ENCODE measurements at places on chromosomes 3 and 15.

DNA sequence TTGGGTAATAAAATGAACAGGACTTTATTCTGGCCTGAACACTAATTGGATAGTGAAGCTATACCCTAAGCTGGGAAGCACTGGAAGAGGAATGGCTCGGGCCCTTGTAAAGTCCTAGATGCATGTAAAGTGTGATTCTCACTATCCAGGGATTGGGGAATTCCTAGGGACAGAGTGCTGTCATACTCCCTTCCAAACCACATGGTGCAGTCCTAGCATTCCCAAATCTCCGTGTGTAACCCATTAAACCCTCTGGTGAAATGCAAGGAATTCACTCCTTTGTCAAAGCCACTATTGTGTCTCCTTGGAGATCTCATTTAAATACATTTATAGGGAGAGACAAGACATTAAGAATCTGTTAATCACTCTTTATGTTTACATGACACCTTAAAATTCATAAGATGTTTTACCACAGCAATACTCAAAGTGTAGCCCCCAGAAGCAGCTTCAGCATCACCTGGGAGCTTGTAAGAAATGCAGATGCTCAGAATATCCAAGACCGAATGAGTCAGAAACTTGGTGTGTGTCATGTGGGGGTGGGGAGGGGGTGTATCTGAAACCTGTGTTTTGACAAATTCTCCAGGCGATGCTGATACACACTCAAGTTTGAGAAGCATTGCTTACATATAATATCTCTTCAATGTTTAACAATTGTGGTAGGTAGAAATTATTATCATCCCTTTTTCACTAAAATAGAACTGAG, 121.8 kb upstream of the NPHP3 start:
- DNase-seq: no peak

- no peak for DNase-seq
These were observed 81.5 kb downstream of the DHX36 start for GRCh38 chr3:154242766-154243165.

- no peak for DNase-seq
These were observed 26.1 kb downstream of the RASGRP1 start for GRCh38 chr15:38538328-38539007.

- peak; percentile 6 for DNase-seq
These were observed 4.3 kb downstream of the SELENOT start for GRCh38 chr3:150607267-150608065.

GRCh38 chr3:4589475-4590097, 96.4 kb downstream of the ITPR1 start:
- DNase-seq: no peak

GRCh38 chr15:77033417-77033728, 37.5 kb downstream of the TSPAN3 start:
- no peak for DNase-seq

- DNase-seq: no peak
These were observed 25.0 kb upstream of the THBS1 start for GRCh38 chr15:39555885-39556284.

DNA sequence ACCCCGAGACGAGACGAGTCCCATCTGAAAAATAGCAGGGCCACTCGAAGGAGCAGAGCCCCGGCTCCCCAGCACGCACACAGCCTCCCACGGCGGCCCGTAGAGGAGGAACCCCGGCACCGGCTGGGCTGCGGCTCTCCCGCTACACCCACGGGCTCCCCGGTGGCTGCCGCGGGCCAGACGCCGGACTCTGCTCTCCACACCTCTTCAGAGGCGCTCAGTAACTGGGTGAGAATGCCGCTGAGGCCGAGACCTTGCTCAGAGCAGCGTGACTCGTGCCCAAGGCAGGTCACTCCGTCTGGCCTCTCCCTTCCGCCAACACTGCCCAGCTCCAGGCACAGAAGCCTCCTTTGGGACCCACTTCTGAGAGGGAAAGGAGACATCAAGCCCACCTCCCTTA, 34.4 kb downstream of the TNK2 start:
- DNase-seq: no peak

DNA sequence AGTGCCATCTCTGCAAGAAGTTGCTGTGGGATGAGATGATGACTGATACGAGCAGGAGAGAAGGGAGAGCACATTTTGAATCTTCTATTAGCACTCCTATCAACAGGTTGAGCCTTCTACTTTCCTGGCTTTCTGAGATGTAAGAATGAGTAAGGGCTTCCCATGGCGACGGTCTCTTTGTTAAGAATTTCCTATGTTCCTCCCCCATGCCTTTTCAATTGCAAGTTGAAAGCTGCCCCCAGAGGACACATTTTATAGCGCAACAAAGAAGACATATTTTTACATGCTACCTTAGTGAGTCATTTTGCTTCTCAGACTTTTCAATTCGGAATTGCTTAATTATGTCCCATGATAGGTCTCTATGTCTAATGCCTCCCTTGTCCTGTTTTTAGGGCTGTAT, 71.3 kb upstream of the LRTM1 start:
- peak; percentile 71 for DNase-seq

- DNase-seq: no peak
These were observed 67.6 kb downstream of the HES1 start for GRCh38 chr3:194203482-194204041.

- DNase-seq: peak; percentile 81
These were observed 9.9 kb upstream of the CD200R1L start for GRCh38 chr3:112856537-112856936.

DNA sequence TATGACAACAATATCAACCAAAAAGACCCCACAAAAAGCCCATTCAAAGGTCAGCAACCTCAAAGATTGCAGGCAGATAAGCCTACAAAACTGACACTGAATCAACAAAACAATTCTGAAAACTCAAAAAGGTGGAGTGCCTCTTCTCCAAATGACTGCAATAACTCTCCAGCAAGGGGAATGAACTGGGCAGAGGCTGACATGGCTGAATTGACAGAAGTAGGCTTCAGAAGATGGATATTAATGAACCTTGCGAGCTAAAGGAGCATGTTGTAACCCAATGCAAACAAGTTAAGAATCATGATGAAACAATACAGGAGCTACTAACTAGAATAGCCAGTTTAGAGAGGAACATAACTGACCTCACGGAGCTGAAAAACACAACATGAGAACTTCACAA, 20.4 kb upstream of the SLC25A38 start:
- no peak for DNase-seq

- no peak for DNase-seq
These were observed 14.0 kb upstream of the SMAD3 start for GRCh38 chr15:67051088-67052045.

DNA sequence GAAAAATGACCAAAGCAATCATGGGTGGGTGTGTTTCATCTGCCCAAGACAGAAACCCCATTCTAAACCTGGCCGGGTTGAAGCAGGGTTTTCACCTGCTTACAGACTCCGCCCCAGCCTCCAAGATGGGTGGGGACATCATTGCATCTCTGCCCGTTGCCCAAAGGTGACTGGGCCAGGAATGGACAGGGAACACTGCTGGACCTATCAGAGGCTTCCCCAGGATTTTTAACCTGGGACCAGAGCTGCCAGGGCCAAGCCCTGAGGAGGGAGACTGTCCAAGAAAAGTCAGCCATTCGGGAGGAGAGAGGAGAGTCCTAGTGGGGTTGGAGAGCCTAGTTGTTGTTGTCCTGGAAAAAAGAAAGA, 109.7 kb upstream of the ALDH1A3 start:
- DNase-seq: no peak

Data from OCI-M1 (cell line).